ENCODE measurements at places on chromosomes 11 and 22.

DNA sequence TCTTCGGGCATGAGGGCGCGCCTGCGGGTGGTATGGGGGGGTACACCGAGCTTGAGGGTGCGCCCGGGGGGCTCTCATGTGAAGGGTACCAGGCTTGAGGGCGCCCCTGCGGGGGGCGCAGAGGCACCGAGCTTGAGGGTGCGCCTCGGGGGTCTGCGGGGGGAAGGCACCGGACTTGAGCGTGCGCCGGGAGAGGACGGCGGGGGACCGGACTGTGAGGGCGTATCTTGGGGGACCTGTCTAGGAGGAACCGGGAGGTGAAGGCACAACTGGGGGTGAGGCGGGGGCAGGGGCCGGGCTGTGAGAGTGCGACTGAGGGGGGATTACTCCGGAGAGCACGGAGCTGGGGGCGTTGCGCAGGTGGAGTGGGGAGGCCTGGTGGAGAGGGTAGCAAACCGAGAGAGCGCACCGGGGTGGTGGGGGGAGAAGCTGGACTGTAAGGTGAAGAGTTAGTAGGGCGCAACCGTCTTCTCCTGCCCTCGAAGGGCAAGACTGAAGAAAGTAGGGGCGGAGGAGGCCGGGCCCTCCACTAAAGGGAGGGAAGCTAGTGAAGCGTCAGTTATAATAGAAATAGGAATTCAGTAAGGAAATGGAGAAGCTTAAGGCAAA is 1.1 kb upstream of the DDX6 start:
- DNase-seq = no peak

DNA sequence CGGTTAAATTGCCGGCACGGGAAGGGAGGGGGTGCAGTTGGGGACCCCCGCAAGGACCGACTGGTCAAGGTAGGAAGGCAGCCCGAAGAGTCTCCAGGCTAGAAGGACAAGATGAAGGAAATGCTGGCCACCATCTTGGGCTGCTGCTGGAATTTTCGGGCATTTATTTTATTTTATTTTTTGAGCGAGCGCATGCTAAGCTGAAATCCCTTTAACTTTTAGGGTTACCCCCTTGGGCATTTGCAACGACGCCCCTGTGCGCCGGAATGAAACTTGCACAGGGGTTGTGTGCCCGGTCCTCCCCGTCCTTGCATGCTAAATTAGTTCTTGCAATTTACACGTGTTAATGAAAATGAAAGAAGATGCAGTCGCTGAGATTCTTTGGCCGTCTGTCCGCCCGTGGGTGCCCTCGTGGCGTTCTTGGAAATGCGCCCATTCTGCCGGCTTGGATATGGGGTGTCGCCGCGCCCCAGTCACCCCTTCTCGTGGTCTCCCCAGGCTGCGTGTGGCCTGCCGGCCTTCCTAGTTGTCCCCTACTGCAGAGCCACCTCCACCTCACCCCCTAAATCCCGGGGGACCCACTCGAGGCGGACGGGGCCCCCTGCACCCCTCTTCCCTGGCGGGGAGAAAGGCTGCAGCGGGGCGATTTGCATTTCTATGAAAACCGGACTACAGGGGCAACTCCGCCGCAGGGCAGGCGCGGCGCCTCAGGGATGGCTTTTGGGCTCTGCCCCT is 529 bp upstream of the CCND1 start:
- DNase-seq = no peak

DNA sequence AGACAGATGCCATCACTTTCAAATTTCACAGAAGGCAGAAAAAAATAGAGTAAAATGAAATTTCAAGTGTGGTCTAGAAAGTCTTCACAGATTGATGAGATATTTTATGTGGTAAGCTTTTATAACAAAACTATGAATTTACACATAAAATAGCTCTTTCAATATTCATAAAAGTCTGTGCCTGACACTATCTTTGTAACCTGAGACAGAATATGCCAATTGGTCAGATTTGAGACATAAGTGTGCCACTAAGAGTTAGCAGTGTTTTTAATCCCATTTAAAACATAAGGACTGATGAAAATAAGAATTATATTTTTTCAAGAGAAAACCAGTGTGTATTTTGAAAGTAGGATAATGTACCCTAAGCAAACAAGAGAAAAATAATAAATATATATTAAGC is 769.5 kb upstream of the LUZP2 start:
- DNase-seq = no peak

GRCh38 chr11:119172513-119172912 is 4.0 kb downstream of the NLRX1 start:
- DNase-seq = no peak

DNA sequence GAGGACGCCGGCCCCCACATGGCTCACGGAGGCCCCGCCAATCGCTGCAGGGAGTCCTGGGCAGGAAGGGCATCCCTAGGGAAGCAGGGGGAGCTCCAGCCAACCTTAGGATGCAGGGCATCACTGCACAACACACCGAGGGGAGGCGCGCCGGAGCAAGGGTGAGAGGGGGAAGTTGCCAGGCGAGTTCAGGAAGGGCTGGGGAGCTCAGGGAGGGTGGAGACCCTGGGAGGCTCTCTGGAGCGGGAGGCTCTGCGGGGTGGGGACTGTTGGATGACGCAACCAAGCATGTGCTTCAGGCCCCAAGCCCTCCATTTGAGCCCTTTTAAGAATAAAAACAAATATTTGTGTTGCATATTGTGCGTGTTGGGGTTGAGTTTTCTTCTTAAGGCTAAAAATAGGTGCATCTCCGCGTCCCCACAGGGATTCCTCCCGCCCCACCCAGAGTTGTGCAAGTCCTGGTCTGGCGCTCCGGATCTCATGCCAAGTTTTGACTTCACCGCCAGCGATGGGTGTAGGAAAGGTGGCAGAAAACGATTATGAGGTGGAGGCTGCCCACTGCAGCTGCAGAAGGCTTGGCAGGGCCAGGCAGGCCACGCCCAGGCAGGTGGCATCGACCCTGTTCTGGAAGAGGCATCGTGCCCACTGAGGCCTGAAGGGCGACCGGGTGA is 65.2 kb downstream of the WNT7B start:
- no peak for DNase-seq

DNA sequence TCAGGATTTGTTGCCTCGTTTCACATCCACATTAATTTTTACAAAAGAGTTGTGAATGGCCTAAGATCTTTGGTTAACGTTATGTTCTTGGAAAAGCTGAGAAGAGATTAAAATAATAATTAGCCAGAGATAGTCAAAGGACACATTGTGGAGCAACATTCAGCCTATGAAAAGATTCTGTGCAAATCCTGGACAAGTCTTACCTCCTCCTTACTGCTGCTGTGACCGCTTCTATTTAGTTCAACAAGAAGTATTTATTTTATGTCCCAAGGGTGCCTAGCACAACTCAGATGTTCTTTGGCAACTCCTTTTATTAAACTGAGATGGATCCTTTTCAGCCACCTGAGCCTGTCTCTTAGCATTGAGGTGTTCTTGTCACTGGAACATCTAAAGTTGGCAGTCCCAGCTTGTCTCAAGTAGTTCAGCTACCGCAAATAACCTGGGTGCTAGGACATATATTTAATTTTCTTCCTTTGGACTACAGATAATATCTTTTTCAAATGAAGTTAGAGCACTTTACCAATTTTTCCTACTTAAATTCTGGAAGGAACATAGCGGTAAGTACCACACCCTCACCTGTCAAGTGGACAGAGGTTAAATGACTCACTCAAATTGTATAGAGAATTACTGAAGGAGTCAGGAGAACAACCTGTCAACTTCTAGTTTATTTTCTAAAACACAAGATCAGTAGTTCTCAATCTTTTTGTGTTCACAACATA is 80.5 kb upstream of the CHRM4 start:
- no peak for DNase-seq

DNA sequence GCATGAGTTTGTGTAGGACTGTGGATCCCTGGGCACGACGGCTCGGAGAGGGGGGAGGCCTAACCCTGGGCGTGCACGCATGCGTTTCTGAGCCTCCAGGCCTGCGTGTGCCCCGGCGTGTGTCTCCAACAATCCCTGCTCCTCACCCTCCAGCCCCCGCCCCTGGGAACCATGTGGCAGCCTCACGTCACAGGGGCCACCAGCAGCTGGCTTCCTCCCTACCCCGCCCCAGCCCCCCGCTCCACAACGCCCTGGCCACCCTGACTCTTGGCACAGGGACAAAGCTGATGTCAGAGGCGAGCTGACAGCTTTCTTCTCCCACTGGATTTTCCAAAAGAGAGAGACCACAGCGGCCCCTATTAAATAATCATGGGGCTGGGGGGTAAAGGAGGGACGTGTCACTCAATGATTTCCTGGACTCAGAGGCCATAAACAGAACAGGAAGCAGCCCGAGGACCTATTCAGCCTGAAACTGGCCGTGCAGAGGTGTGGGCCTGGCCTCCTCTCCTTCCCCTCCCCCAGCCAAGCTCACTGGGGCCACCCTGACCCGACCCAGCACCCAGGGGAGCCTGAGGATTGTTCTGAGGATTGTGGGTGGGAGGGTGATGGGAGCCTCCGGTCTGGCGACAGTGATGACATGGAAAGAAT is 6.8 kb upstream of the LIF start:
- peak; percentile 49 for DNase-seq

DNA sequence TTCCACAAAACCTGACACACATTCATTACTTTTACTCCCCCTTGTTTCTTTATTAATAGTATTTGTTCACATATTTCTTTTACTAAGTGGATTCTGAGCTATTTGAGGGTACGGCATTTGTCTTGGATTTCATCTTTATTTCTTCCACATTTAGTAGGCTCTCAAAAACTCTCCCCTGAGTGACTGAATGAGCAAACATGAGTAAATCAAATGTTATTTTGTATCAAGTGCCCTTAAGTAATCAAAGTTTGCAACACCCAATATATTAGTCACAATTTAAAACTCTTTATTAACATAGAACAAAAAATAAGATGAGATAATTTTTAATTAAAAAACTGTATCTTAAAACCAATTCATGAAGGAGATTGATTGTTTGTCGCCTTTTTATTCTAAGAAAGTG is 1101.9 kb upstream of the TENM4 start:
- no peak for DNase-seq

DNA sequence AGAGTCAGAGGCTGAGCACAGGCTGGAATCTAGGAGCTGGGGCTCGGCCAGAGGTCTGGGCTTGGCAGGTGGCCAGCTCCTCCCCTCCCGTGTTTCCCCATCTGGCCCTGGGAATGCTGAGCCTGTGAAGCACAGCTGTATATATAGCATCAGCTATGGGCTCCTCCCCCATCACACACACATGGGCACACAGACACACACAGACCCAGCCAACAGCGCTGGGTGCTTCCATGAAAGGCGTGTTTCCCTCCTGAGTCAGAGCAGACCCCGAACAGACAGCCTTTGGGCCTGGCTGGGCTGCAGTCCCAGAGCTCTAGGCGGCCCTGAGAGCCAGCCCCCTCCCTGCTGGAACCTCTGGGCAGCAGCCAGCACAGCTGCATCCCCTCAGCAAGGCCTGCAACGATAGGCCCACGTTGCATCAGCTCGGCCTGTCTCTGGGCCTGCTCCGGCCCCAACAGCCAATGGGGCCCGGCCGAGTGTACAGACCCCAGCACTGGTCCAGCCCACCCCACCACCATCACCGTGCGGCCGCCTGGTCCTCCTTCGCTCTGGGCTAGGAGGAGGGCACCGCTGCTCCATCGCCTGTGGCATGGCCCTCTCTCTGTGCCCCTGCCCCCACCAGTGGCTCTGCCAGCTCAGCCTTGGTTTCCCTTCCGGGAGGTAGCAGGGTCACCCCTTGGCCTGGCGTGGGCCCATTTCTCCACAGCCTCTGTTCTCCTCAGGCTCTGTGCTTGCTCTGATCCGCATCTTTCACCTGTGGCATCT is 7.6 kb upstream of the SERPINH1 start:
- DNase-seq = peak; percentile 83

- DNase-seq = no peak
Observed at GRCh38 chr22:30502911-30503310, 2.6 kb downstream of the SEC14L4 start.

DNA sequence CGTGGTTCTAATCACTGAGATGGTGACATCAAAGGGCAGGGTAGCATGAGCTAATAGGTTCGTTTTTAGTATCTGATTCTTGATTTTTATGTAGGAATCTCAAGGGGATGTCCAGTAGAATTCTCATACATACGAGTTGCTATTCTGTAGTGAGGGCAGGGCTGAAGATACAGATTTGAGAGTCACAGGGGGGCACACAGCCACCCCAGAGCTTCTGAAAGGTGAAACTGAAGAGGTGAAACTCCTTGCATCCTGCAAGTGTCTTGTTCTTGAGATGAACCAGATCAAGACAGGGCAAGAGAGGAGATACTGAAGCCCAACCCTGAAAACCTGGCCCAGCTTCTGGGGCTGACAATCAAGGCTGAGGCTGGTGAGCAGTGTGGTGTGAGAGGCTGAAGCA is 35.6 kb upstream of the TMEM123 start:
- DNase-seq = no peak

DNA sequence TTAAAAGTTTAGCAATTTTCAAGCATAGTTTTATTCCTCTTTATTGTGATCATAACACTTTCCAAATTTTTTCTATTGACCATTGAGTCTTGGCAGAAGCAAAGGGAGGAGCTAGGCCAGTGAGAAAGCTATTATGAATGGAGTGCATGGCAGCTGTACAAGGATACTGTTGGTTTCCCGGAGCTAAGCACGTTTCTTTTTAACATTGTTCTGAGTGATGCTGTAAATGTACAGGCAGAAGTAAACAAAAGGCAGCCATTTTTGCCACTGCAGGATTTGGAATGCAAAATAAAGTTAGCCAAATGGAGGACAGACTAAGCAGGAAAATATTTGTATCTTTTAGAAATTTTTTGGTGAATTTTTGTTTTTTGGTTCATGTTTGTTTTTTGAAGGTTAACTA is 16.2 kb downstream of the CBL start:
- DNase-seq = no peak

- DNase-seq = no peak
Observed at GRCh38 chr11:19953909-19954308, 206.4 kb downstream of the DBX1 start.

- no peak for DNase-seq
Observed at GRCh38 chr11:13644997-13645687, 23.3 kb upstream of the FAR1 start.

DNA sequence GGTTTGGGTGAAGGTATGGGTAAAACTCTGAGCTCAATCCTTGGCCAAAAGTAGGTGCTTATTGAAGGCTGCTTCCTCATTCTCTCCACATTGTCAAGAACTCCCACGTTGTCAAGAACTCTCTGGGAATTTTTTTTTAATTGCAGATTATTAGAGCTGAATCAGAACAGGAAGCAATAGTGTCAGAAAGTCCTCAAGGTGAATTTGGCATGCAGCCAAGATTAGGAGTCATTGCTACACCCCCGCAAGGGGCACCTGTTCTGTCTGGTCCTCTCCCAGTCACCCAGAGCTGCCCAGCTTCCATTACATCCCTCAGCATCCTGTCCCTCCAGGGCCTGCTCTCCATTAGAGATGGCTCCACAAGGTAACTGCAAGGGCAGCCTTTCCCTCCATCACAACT is 996.5 kb downstream of the OPCML start:
- DNase-seq = no peak

- DNase-seq = no peak
Observed at GRCh38 chr11:117986981-117987574, 884 bp downstream of the IL10RA start.

- DNase-seq = no peak
Observed at GRCh38 chr11:34928960-34929680, 12.7 kb downstream of the PDHX start.
